Fibroblast of skin of back (primary cell): ENCODE measurements at places on chromosomes 5 and 9.
A peak's percentile ranks its signal among the peaks of the same experiment; 100 is the strongest.

DNA sequence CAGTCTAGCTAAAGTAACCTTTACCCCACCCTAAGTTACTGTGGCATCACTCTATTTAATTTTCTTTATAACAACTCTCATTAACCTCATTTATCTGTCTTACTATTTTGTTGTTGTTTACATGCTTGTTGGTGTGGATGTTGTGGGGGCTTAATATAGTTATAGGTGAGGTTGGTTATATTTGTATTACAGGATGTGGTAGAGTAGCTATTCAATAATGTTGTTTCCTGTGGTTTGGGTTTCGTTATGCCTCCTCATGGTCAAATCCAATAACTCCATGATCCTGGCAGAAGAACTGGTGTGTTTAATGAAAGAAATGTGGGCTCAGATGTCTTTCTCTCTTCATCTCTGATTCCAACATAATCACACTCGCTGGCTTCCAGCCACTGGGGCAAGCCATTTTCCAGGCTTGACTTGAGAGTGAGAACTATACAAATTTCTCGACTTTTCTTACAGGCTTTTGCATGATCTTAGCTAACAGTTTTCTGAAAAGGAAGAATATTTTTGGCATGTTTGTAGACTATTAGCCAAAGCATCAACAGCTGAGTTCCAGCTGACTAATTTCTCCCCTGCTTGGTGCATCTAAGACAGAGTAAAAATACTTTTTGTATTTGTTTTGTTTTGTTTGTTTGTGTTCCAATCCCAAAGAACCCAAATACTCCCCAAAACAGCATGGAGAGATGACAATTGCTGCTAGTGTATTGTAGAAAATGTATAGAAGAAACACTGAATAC is 303.7 kb upstream of the PAPPA start:
- DNase-seq: peak; percentile 14

GRCh38 chr5:67030289-67031056 is 166.1 kb downstream of the CD180 start:
- no peak for DNase-seq

- peak; percentile 42 for DNase-seq
Measured at GRCh38 chr5:71832812-71833715, 114.0 kb downstream of the CARTPT start.

GRCh38 chr5:68548959-68549676 is 333.6 kb downstream of the PIK3R1 start:
- peak; percentile 92 for DNase-seq

DNA sequence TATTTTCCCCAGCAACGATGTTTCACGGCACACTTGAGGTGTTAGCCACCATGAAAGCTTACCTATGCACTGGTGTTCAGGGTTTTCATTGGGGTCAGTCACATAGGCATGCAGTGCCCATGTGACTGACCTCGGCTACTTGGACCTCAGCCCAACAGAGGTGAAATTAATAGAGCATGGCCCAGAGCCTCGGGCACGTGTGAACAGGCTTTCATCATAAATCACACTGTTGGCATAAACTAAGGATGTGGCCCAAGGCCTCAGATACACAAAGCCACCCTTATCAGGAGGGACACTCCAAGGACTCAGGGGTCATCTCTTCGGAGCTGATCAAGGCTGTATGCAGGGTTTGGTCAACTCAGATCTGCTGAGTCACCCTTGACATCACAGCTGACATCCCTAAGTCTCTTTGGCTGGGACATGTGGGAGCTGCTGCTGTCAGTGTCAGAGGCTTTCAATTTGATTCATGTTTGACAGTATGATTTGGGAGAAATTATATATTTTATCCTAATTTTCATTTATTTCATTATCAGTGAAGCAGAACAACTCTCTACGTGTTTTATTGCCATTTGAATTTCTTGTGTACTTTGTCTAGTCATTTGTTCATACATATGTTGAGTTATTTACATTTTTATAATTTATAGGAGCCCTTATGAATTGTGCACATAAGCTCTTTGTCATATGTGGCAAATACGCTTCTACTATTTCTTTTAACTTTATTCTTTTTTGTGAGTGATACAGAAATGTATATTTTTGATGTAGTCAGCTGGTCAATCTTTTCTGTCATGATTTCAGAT is 59.7 kb upstream of the ANKRD33B start:
- DNase-seq: no peak

DNA sequence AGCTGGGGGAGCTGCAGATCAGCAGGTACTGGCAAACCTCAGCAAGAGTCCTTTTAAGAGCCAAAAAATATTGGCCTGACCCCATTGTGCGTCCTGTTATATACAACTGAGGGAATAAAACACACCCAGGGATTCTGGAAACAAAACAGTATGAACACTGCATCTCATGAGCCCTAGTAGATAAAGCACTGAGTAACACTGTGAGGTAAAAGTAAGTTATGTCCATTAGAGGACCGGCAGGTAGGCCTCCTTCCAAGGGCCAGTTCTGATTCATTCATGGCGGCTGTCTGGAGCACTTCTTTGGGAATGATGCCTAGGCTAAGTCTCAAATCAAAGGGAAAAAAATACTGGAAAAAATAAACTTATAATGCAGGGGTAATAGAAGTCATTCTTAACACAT is 64.9 kb downstream of the PDE4D start:
- no peak for DNase-seq

- peak; percentile 16 for DNase-seq
Measured at GRCh38 chr9:95425910-95426551, 90.7 kb downstream of the PTCH1 start.

DNA sequence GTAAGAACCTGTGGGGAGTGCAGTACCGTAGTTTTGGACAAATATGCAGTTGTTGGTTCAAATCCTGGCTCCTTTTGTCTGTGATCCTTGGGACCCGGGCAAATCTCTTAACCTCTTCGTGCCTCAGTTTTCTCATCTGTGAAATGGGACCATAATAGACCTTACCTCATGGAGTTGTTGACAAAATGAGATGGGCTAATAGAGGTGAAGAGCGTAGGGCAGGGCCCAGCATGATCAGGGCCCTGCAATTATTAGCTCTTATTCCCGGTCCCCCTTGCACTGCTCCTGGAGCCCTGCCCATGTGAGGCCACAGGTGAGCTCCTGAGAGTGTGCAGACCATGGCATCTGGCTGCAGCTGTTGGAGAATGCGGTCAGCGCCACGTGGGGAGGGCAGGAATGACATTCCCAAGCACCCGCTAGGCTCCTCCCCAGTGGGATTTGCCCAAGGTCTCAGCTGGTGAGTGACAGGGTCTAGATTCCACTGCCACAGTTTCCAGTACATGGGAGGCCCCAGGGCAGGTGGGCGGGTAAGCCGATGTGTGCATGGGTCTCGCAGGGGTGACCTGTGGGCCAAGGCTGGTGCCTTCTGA is 41.0 kb downstream of the NEK6 start:
- DNase-seq: no peak

- peak; percentile 52 for DNase-seq
Measured at GRCh38 chr9:95004411-95005277, 278.1 kb downstream of the AOPEP start.

DNA sequence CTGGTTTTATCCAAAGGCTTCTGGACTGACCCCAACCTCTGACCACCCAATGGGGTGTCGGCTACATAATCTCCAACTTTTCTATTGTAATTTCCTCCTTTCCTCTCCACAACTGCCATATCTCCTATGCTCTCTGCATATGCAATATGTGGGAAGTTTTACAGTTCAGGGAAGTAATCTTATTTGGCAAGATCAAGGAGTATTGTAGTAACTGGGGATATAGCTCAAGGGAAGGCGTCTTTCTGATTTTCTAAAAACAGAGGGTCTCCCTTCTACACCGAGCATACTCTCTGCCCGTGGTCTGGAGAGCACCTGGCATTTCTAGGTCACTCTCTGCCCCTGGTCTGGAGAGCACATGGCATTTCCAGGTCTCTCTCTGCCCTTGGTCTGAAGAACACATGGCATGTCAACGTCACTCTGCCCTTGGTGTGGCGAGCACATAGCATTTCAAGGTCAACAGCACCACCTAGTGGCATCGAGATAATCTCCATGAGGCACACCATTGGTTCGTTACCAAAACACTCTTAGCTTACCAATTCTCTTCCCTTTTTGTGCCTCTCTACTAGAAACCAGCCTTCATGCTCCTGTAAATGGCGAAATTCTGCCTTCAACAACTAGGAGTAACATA is 616.4 kb upstream of the NUDT12 start:
- peak; percentile 60 for DNase-seq

DNA sequence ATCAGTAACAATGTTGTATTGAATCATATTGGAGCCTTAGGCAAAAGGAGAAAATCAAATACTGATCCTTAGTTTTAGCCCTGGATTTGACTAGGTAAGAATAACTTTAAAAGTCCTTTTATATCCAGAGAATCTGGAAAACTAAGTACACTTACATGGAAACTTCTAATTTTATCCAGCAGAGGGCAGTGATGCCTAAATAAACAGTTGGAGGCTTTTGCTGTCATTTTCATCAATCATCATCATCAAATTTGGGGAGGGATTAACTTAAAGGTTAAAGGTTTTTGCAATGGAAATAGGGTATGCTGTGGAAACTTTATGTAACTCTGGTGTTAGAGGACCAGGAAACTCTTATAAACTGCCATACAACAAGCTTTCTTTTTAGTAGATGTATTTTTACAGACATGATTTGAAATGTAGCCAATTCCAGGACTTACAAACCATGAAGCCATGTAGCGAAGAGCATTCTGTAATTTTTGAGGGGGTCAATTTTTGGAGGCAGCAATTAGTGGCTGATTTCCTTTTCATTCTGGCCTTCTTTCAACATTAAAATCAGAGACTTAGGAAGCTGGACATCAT is 112.7 kb downstream of the OSTF1 start:
- DNase-seq: peak; percentile 42

GRCh38 chr9:36289836-36290435 is 31.7 kb upstream of the GNE start:
- DNase-seq: no peak

DNA sequence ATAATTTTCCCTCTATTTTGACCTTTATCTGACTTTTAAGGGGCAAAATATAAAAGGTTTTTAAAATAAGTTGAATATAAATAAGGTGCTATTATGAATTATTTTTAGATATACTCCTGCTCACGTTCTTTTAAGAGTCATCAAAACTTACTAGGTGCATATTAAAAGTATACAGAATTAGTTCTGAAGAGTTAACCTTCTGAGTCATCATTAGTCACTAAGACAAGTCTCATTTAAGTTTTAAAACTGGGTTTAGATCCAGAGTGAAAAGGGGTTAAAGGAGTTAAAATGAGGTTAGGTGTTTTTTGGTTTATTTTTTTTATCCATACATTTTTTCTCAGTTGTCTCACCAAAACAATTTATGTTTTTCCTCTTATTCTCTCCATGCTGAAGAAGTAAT is 41.7 kb downstream of the SMIM15 start:
- DNase-seq: no peak

DNA sequence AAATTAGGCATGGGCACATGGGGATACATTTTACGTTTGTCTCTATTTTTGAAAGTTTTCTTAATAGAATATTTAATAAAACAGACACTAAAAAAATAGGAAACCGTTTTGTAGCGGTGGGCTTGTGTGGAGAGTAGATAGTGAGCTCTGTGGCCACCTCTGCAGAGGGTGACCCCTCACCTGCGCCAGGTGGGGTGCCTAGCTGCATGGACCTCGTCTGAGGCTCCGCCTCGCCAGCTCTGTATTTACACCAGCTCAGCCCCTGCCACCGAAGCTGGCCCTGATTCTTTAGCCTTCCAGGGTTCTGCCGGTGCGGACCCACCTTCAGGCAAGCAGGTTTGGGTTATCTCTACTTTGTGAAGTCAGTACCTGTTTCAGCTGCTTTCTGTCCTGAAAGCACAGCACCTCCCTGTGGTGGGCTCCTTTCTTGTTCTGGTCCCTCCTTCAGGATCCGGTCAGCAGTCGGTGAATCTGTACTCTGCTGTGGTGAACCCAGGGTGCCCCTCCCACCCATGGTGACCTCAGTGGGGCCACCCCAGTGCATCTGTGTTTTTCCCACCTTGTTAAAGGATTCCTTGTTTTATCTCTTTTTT is 105.2 kb upstream of the CACNA1B start:
- DNase-seq: no peak

DNA sequence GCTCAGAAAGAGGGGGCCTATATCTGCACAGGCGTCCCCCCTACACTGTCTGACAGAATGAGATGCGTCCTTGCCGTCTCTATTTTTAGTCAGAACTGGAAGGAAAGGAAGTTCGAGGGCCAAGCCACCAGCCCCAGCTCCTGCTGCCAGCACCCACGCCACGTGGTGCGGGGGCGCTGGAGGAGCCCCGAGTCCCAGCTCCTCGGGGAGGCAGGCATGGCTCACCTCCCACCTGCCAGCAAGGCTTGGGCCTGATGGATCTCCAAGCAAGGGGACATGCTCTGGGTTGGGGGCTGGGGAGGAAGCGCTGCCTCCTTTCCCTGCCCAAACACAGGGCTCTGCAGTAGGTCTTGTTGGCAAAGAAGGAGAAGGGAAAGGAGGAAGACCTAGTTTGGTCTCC is 80.3 kb upstream of the ARAP3 start:
- DNase-seq: no peak

- DNase-seq: peak; percentile 63
Measured at GRCh38 chr9:114291064-114291474, 31.8 kb upstream of the ORM1 start.

DNA sequence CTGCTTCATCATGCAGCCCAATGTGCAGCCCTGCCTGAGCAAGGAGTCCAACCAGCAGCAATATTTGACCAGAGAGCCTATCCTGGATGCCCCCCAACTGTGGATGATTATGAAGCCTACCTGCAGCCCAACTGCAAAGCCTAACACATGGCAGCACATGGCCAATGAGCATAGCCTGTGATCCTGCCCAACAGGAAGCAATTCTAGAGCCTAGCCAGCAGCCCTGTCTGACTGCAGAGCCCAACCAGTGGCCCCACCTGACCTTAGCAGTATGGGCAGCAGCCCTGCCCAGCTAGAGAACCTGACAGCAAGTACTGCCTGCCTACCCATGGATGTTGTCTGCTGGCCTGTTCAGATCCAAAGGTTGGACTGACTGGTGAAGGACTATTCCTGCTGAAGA is 97.3 kb upstream of the SH3GL2 start:
- no peak for DNase-seq

GRCh38 chr9:134351606-134352176 is 25.4 kb downstream of the RXRA start:
- DNase-seq: no peak

DNA sequence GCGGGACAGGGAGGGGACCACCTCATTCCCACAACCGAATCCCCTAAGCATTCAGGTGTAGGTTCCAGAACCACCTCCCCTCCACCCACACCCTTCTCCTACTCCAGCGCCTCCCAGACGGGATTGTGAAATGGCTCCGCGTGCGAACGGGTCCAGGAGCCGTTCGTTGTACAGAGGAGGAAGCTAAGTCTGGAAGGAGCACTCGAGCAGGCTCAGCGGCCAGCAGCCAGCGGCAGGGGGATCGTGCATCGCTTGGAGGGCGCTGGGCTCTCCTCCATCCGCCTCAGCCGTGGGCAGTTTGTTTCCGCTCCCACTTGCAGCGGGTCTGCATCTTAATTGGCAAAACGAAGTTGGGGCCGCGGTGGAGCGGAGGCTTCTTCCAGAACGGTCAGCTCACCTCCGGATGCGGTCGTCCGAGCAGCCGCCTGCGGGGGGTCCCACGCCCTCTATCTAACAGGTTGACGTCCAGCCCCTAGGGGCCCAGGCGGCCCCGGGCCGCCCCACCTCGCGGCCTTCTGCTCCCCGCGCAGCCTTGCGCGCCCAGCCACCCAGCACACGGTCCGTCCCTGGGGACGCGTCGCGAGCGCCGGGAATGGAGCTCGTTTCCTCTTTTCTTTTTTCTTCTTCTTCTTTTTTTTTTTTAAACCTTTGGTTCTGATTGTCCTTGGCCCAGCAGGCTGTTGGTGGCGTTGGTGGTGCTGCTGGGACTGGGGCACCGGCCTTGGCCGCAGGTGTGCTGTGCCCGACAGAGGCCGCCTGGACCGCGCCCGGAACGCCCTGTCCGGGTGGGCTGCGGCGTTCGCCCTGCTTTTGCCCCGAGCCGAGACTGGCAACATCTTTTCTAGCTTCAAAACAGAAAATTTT is 3.9 kb upstream of the BARX1 start:
- peak; percentile 17 for DNase-seq
